Aorta (tissue), 5 donors: ENCODE measurements at places on chromosomes 6 and 20. TPM values are rescaled to one million over a fixed set of nuclear protein-coding genes. Genes with fewer than 3 reads are reported as not detected.

RAMACL gene
- 2.4 TPM for total RNA-seq

NKX2-4 gene
- total RNA-seq = not detected

CRISP2 gene
- total RNA-seq = not detected

TFAP2D gene
- total RNA-seq = not detected

OR2B6 gene
- not detected for total RNA-seq
